Gastrocnemius medialis (tissue), 4 donors: ENCODE measurements at places on chromosomes 11 and 22. TPM values are rescaled to one million over a fixed set of nuclear protein-coding genes. Genes with fewer than 3 reads are reported as not detected.

The ARHGAP8 gene
- total RNA-seq = not detected

The VSIG2 gene
- total RNA-seq = 0.46 TPM

GRCh38 chr22:44172370-44173108, 8.2 kb upstream of the PARVG start:
- H3K4me3 ChIP-seq = no peak overlapping the region
- no peaks in the 10 kb centered on the region for H3K27me3 ChIP-seq
- H3K36me3 ChIP-seq = no peaks in the 10 kb centered on the region
- H3K4me1 ChIP-seq = peaks cover 2% of the 10 kb centered on the region
- DNase-seq = peak; percentile 48

The TMPRSS13 gene
- total RNA-seq = not detected

GRCh38 chr11:70536051-70536877, 137.9 kb downstream of the CTTN start:
- H3K27me3 ChIP-seq = no peaks in the 10 kb centered on the region
- H3K4me3 ChIP-seq = no peak overlapping the region
- no peaks in the 10 kb centered on the region for H3K4me1 ChIP-seq
- H3K27ac ChIP-seq = no peak overlapping the region

GRCh38 chr11:133082453-133082781, 449.9 kb downstream of the OPCML start:
- no peak for DNase-seq
- H3K36me3 ChIP-seq = no peaks in the 10 kb centered on the region
- no peak overlapping the region for H3K27ac ChIP-seq

The OR10D3 gene
- total RNA-seq = not detected

- no peaks in the 10 kb centered on the region for H3K27me3 ChIP-seq
- no peak overlapping the region for H3K4me3 ChIP-seq
- no peaks in the 10 kb centered on the region for H3K36me3 ChIP-seq
- H3K27ac ChIP-seq = no peak overlapping the region
These were observed 347.9 kb upstream of the NCAM1 start for GRCh38 chr11:112613051-112613972.

GRCh38 chr11:73510877-73511276, 87.0 kb downstream of the FAM168A start:
- H3K4me3 ChIP-seq = no peak overlapping the region
- no peaks in the 10 kb centered on the region for H3K27me3 ChIP-seq
- H3K36me3 ChIP-seq = no peaks in the 10 kb centered on the region
- DNase-seq = no peak
- H3K27ac ChIP-seq = no peak overlapping the region
- H3K4me1 ChIP-seq = no peaks in the 10 kb centered on the region

The FREY1 gene
- total RNA-seq = not detected

- H3K36me3 ChIP-seq = no peaks in the 10 kb centered on the region
- no peak for DNase-seq
- H3K4me1 ChIP-seq = no peaks in the 10 kb centered on the region
- H3K4me3 ChIP-seq = no peak overlapping the region
- H3K27me3 ChIP-seq = no peaks in the 10 kb centered on the region
These were observed 135.0 kb upstream of the RCN1 start for GRCh38 chr11:31955838-31956237.

DNA sequence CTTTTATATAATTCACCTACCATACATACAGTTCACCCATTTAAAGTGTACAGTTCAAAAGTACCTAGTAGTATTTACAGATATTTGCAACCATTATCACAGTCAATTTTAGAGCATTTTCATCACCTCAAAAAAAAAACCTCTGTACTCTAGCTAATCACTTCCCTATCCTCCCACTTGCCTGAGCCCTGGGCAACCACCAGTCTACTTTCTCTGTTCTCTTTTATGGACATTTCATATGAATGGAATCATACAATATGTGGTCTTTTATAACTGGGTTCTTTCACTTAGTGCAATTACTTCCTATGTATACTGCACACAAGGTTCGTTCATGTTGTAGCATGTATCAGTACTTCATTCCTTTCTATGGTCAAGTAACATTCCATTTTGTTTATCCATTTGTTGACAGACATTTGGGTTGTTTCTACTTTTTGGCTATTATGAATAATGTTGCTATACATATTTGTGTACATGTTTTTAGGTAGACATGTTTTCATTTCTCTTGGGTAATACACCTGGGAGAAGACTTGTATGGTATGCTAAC, 17.8 kb upstream of the NEU3 start:
- no peak overlapping the region for H3K4me3 ChIP-seq
- peaks cover 54% of the 10 kb centered on the region for H3K36me3 ChIP-seq
- no peaks in the 10 kb centered on the region for H3K27me3 ChIP-seq

DNA sequence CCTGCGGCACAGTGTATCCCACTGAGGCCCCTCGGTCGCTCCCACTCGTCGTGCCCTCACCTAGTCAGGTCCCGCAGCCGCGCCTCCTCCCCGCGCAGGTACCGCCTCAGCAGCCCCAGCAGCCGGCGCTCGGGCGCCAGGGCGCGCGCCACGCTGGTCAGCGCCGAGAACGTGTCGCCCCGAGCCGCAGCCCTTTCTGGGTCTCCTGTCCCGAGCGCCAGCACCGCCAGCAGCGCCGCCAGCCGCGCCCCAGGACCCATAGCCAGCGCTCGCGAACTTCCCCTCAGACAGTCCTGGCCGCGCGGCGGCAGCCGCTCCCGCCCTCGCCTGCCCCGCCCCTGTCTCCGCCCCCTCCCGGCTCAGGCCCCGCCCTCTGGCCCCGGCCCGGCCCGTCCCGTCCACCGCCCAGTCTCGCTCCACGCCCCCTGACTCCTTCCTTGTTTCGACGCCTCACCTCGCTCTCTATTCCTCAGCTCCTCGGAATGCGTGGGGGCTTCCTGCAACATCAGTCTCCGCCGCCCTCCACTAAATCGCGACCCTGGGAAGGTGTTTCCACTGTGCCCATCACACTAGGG, at the start of gene P4HA3:
Gene P4HA3, minus strand, starts transcription at position 289 of the 575 bp plus-strand sequence. Its CDS starts 29 bp downstream, at position 260.
- H3K36me3 ChIP-seq = no peaks in the 10 kb centered on the region
- H3K27me3 ChIP-seq = no peaks in the 10 kb centered on the region
- H3K4me3 ChIP-seq = peak within 1 kb of the TSS; percentile 73
- peak; percentile 45 for DNase-seq
- no peak within 1 kb of the TSS for H3K27ac ChIP-seq

The SLC7A4 gene
- total RNA-seq = not detected

DNA sequence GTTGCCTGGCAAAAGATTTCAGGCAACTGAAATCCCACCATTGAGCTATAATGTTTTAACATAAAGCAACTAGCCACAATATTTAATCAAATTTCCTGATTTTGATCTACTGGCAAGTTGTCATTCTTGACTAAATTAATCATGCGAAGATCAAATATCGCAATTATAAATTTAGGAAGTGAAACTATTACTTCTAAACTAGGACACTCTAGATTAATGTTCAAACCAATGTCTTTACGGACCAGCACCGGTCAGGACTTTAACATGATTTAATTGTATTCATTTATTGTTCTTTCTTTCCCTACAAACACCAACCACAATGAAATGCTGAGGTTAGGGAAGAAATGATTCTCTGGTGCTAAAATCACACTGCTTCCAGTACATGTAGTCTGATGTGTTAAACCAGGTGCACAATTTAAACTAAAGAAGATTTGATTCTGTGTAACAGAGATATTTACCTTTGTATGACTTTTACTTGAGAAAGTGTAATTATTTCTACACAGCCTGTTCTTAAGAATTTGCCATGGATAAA, 14.9 kb downstream of the GAS2 start:
- H3K4me3 ChIP-seq = no peak overlapping the region
- no peak for DNase-seq
- H3K36me3 ChIP-seq = no peaks in the 10 kb centered on the region
- no peaks in the 10 kb centered on the region for H3K27me3 ChIP-seq

GRCh38 chr22:43171607-43172006, 15.3 kb downstream of the TTLL12 start:
- H3K27ac ChIP-seq = no peak overlapping the region
- H3K4me3 ChIP-seq = no peak overlapping the region
- H3K36me3 ChIP-seq = peaks cover 70% of the 10 kb centered on the region

GRCh38 chr22:49926916-49927315, 8.5 kb downstream of the CRELD2 start:
- DNase-seq = no peak
- H3K36me3 ChIP-seq = no peaks in the 10 kb centered on the region
- no peak overlapping the region for H3K27ac ChIP-seq
- peaks cover 17% of the 10 kb centered on the region for H3K4me1 ChIP-seq

- peaks cover under 1% of the 10 kb centered on the region for H3K4me1 ChIP-seq
- H3K27me3 ChIP-seq = no peaks in the 10 kb centered on the region
- no peak overlapping the region for H3K27ac ChIP-seq
- no peaks in the 10 kb centered on the region for H3K36me3 ChIP-seq
These were observed 5.9 kb upstream of the SIK2 start for GRCh38 chr11:111596319-111596718.
